ENCODE measurements at places on chromosomes 3 and 15. TPM values are rescaled to one million over a fixed set of nuclear protein-coding genes. Genes with fewer than 3 reads are reported as not detected.

- peak; percentile 43 for DNase-seq
Observed at GRCh38 chr15:63764124-63764803, 69.5 kb downstream of the HERC1 start.

DNA sequence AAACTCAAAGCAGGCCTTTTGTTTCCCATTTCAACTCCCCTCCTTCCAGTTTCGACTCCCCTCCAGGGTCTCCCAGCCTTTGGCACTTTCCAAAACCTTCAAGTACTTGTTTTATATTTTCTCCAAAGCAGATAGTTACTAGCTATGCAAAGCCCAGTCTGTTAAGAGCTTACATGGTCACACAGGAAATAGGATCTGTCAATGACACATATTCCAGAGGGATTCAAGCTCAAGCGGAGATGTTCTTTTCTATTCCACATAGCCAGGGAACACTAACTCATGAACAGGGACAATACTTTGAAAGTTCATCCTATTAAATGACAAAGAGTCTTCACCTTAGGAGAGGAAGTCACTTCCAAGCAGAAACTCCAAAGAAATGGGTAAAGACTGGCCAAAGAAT, 18.6 kb downstream of the SUCLG2 start:
- DNase-seq, result no peak

- DNase-seq, result no peak
Observed at GRCh38 chr15:58276924-58277323, 138.7 kb downstream of the AQP9 start.

DNA sequence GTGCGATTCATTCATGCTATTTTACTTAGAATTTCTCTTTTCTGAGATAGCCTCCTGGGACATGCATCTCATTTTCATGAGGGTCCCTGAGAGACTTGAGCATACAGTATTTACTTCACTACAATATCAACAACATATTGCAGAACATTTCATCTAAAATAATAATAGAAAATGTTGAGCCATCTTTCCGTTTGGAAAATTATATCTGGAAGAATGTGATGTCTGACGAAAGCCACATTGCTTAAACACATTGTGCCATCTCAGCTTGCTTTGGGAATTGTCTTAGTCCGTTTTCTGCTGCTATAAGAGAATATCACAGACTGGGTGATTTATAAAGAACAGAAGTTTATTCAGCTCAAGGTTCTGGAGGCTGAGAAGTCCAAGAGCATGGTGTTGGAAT, 55.5 kb downstream of the DPH6 start:
- DNase-seq, result no peak

RTP3 gene
- not detected for polyA plus RNA-seq

DNA sequence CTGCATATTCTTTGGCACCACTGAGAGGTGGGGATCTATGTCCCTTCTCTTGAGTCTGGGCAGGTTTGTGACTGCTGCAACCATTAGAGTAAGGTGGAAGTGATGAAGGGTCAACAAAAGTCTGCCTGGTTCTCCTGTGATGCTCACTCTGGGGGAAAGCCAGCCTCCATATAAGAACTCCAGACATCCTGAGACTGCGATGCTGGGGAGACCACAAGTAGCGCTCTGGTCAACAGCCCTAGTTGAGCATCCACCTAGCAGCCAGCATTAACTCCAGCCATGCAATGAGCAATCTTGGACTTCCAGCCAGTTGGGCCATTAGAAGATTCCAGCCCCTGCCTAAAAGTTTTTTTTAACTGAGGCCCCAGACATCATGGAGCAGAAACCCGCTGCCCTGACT, 62.8 kb downstream of the SCN11A start:
- DNase-seq, result no peak

DNA sequence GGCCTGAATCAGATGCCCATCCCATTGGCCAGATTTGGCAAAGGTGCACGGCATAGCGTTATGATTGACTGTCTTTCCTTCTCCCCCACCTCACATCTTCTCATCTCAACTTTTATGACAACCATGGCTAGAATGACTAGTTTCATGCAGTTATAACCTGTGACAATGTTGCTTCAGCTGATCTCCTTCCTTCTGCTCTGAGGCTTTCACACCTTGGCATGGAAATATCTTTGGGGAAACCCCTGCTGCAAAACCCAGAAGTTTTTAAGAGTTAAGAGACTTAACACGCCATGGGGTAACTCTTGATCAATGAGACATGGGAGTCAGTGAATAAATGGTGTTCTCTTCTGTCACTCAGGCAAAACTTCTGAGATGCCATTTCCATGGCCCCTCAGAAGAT, 290.7 kb upstream of the MDFIC2 start:
- DNase-seq, result no peak

LIPH gene
- polyA plus RNA-seq, result 10.4 TPM

DNA sequence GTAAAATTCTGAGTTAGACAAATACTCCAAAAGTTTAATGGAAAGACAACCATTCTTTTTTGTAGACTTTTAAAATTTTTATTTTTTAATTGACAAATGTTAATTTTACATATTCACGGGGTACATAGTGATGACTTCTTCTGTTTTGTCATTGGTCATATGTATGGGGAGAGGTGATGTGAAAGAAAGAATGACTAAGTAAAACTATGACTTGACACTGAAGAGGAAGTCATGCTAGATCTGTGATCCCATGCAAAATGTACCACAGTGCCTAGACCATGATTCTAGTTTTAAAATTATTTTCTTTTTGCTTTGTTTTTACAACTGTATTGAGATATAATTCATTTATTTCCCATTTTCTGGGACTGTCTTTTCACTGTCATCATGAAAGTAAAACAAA, 281.6 kb downstream of the MBNL1 start:
- DNase-seq, result no peak

GRCh38 chr3:155078711-155079467, 1.2 kb upstream of the MME start:
- peak; percentile 54 for DNase-seq

NOX5 gene
- polyA plus RNA-seq, result 0.04 TPM

CD96 gene
- 1.9 TPM for polyA plus RNA-seq

SLC24A5 gene
- not detected for polyA plus RNA-seq

TM2D3 gene
- polyA plus RNA-seq, result 19.0 TPM

MUC20 gene
- polyA plus RNA-seq, result 18.9 TPM

TRPC1 gene
- 0.22 TPM for polyA plus RNA-seq

GRCh38 chr15:100740138-100740537, 137.7 kb downstream of the ASB7 start:
- no peak for DNase-seq
